GM12892 (cell line): ENCODE measurements at places on chromosomes 6 and 20.

DNA sequence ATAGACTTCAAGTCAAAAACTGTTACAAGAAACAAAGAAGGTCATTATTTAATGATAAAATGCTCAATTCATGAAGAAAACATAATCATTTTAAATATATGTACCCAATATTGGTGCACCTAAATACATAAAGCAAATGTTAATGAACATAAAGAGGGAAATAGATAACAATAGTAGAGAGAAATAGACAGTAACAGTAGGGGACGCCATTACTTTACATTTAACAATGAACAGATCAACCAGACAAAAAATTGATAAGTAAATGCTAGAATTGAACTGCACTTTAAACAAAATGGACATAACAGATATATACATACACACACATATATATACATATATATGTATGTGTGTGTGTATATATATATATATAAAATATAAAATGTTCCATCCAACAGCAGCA lies 37.4 kb downstream of the IL22RA2 start:
- DNase-seq = no peak

- no peak for DNase-seq
These were observed 41.5 kb upstream of the TGM3 start for GRCh38 chr20:2254333-2254732.

GRCh38 chr6:133701633-133702331 lies 187.1 kb upstream of the TCF21 start:
- no peak for DNase-seq

DNA sequence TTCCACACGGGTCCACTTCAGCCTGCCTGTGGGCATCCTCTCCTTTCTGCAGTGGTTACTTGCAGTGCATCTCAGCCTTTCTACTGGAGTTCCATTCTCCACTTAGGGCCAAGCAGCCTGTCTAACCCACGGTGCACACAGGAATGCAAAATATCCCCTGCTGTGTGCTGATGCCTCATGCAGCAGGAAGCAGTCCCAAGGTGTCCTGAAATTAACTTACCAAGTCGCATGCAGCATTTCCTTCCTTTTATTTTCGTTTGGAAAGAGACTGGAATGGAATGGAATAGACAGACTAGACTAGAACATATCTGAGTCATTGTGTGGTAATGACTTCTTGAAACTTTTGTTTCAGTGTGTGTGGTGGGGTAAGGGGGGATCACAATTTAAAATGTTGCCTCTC lies 25.9 kb upstream of the FOXQ1 start:
- DNase-seq = no peak
